ENCODE measurements at places on chromosomes 3 and 15.

- DNase-seq, result no peak
These were observed 8.8 kb downstream of the ANAPC13 start for GRCh38 chr3:134477002-134477401.

DNA sequence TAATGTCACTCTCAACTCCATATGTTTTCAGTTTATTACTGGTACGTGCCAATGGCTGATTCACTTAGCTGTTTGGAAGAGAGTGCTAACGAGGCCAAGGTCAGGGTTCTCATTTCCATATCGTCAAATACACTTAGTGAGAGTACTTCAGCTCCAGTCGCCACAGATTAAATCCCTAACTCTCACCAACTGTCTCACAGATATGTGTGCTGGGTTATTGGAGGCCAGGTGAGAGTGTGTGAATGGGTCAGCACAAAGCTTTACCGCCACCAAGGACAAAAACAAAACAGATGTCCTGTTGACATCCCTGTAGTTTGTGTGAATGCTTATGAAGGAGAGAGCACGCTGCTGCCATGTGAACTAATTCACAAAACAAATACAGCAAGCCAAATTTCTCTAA, 133.5 kb upstream of the TBL1XR1 start:
- no peak for DNase-seq

- no peak for DNase-seq
These were observed 17.5 kb downstream of the SHC4 start for GRCh38 chr15:48946074-48946839.

DNA sequence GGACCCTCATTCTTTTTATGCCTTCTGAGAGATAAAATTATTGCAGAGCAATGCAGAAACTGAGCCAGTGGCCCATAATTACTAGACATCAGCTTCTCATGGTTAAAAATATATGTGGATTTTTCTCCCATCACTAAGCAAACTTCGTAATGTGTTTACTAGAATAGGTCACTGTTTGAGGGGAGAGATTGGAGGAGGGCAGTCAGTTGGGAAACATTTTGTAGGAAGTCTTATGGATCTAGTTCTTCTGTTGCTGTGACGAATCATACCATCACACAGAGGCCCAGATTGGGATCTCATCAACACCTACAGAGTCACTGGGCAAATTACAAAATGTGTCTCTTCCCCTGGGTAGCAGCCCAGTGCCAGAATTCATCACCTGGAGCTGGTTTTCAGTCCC, 81.4 kb downstream of the PDE8A start:
- no peak for DNase-seq

- peak; percentile 16 for DNase-seq
These were observed 421 bp downstream of the KLHL18 start for GRCh38 chr3:47283193-47283537.

GRCh38 chr3:40304352-40304751, 5.2 kb upstream of the EIF1B start:
- DNase-seq, result no peak

DNA sequence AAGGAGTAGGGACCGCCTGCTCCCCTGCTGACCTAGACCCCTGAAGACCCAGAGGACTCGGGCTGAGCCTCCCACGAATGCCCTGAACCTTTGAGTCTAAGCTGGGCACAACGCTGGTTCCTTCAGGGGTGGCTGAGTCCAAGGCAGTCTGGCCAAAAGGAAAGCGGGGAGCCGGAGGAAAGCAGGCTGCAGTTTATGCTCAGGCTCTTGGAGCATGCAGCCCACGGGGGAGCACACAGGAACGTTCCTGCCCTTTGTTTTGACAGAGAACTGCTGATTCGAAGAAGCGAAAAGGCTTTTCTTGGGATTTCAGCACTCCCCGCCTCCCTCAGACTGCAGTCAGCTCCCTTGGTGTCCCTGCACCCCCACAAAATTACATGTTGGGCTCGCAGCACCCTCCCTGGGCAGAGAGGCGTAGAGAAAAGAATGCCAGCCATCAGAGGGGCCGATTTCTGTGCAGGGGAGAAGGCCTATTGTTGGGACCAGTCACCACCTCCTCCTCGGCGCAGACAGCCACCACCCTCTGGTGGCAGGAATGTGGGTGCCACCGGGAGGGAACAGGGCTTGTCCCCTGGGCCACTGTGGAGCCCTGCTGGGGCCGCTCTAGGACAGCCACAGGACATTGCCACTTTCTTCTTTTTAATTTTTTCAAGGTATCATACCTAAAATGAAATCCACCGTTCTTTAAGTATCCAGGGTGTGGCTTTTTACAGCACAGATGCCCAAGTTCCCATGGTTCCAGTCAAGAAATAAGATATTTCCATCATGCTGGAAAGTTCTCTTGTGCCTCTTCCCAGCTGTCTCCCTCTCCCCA, 72.2 kb downstream of the SMAD6 start:
- DNase-seq, result peak; percentile 25

GRCh38 chr3:124903896-124904834, 17.0 kb upstream of the ITGB5 start:
- DNase-seq, result no peak

DNA sequence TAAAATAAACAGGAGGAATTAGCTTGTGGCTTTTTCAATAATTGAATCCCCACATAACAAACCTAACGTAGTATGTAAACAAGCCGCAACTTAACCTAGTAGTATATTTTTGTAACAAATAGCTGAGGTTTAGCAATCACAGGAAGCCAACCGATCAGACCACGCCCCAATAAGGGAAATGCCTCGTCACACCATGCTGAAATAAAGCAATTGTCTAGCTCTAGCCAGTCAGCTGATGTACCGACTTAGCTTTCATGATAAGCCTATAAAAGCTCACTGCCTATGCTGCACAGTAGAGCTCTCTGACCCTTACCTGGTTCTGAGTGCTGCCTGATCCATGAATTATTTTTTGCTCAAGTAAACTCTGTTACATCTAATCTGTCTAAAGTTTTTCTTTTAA, 208.9 kb downstream of the ROBO1 start:
- DNase-seq, result no peak

- DNase-seq, result no peak
These were observed 318.5 kb upstream of the ADAMTS9 start for GRCh38 chr3:65006300-65006739.

- no peak for DNase-seq
These were observed 103.9 kb downstream of the SHQ1 start for GRCh38 chr3:72744330-72744729.

GRCh38 chr3:24500806-24501205, 6.2 kb upstream of the THRB start:
- no peak for DNase-seq

All from stimulated activated CD4-positive, alpha-beta T cell treated with anti-CD3 and anti-CD28 coated beads, Interleukin-4, amount 100 ng/mL, for 4 hours (primary cell).